ENCODE measurements at places on chromosomes 3 and 15. TPM values are rescaled to one million over a fixed set of nuclear protein-coding genes. Genes with fewer than 3 reads are reported as not detected.

DNA sequence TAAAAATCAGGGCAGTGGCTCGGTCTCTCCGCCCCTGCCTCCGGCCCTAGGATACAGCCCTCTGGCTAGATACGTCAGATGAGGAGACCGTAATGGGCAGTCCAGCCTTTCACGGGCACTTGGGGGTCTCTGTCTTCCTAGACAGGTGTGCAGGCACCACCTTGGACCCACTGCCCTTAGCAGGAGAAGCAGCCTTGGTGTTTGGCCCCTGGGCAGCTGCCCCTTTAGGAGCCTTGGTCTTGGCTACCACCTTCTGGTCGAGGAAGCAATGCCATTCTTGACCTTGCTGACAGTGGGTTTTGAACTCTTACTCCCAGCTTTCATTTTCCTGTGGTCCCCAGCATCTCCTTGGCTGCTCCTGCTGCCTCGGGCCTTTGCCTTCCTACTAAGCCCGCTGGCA, 149.7 kb upstream of the FRMD4B start:
- DNase-seq, result no peak

RSL24D1 gene
- 115 TPM for total RNA-seq

- no peak for DNase-seq
These were observed 20.3 kb downstream of the CAND2 start for GRCh38 chr3:12816521-12817342.

CPNE9 gene
- total RNA-seq, result not detected

DNA sequence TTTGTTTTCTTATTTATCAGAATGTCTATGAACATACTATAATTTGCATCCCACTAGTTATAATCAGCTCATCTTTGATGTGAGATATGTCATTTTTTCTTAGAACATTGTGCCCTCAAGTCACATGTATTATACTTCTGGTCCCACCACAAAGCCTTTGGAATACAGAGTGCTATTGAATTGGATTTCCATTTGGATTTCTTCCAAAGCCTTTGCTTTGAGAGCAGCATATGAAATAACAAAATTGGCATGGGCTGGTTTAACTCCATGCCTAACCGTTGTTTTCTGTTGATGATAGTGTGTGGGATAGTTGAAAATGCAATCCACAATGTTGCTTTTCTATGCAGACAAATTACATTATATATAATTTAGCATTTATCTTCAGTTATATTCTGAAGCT, 284.5 kb upstream of the PLSCR5 start:
- DNase-seq, result peak; percentile 6

LPP gene
- total RNA-seq, result 885 TPM

- DNase-seq, result no peak
These were observed 103.8 kb upstream of the GALNT15 start for GRCh38 chr3:16070707-16071106.

KLHL25 gene
- total RNA-seq, result 8.1 TPM

- no peak for DNase-seq
These were observed 125.6 kb downstream of the VPS8 start for GRCh38 chr3:184937611-184938010.

- no peak for DNase-seq
These were observed 15.1 kb downstream of the MECOM start for GRCh38 chr3:169648451-169648850.

DNA sequence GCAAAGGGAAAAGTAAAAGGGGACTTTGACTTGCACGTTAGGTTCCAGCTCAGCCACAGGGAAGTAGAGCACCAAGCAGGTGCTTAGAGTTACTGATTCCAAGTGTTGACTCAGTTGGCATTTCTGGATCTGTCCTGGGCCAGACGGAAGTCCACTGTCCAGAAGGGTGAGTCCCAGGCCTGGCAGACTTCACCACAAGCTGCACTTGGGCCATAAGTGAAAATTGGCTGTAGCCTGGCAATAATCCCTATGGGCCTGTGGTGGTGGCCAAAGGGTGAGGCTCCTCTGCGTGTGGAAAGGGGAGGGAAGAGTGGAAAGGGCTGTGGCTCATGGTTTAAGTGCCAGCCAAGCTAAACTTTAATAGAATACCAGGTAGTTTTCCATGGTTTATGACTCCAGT, 121.5 kb downstream of the DTWD1 start:
- no peak for DNase-seq

GOLGA8J gene
- not detected for total RNA-seq

- peak; percentile 73 for DNase-seq
These were observed 557 bp downstream of the ELL3 start for GRCh38 chr15:43776101-43776717.

ZNF860 gene
- total RNA-seq, result not detected

DNA sequence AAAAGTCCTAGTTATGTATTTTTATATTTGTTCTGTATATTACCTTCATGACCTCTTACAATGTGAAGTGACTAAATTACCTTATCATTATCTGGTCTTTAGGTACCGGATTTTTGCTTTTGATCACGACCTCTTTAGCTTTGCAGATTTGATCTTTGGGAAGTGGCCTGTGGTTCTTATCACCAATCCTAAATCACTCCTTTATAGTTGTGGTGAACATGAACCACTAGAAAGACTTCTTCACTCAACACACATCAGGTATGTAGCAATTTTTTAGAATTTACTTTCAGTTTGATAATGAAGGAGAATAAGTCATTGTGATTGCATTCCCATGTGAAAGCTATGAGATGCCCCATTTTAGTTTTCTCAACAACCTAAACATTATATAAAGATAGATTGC, 18.3 kb downstream of the TMEM62 start:
- no peak for DNase-seq

ZNF660 gene
- total RNA-seq, result 12.5 TPM

NTRK3 gene
- 18.2 TPM for total RNA-seq

GRCh38 chr3:153026026-153026425, 136.0 kb upstream of the RAP2B start:
- DNase-seq, result no peak

RNF13 gene
- 6.7 TPM for total RNA-seq

CCR4 gene
- not detected for total RNA-seq

XXYLT1 gene
- total RNA-seq, result 41.5 TPM

PDHB gene
- total RNA-seq, result 24.5 TPM

DNA sequence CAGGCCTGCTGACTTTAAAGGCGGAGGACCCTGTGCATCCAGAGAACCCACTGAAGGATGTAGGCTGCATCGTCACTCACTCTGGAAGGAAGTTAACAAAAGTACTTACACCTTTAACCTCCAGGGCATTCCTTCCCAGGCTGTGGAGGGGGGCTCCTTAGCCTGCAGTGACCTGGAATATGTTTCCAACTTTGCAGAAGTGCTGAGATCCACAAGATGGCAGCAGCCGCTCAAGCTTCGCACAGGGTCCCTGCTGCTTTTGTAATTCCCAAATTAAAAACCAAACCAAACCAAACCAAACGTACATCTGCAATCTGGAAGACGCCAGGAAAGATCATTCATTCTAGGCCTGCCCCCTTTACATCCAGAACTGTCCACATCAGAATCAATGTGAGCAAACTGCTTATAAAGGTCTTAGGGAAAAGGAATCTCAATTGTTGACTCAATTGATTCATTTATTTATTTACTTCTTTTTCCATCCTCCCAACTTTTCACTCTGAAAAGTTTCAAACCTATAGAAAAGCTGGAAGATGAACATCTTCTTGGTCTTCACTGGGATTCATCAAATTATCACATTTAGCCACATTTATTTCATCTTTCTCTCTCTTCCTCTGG, 70.5 kb upstream of the KLHL25 start:
- DNase-seq, result no peak

- no peak for DNase-seq
These were observed 762 bp upstream of the IQSEC1 start for GRCh38 chr3:13074006-13074375.

GRCh38 chr3:195154111-195154791, 116.7 kb downstream of the XXYLT1 start:
- peak; percentile 76 for DNase-seq

GRCh38 chr3:48966876-48967361, 23.1 kb upstream of the P4HTM start:
- no peak for DNase-seq

PDCD7 gene
- total RNA-seq, result 63.4 TPM

GRCh38 chr3:42632146-42632545, 21.4 kb upstream of the ZBTB47 start:
- DNase-seq, result no peak

GRCh38 chr3:155859859-155860258, 5.6 kb upstream of the SLC33A1 start:
- DNase-seq, result peak; percentile 44

DNA sequence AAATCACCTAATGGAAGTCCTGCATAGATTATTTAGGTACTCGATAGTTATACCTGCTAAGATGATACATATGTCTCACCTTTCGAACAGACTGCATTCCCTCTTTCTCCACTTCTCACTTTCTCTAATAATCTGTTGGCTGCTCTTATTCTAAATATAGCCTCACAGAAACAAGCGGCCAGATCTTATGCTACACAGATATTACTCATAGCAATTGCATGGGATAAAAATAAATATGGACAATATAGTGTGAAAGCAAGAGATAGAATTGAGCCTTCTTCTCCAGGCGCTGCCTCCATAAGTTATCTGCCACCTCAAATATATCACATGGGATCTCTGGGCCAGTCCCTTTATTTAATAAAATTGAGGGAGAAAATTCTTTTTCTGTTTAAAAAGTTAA, 29.5 kb upstream of the TGFBR2 start:
- DNase-seq, result no peak

DNA sequence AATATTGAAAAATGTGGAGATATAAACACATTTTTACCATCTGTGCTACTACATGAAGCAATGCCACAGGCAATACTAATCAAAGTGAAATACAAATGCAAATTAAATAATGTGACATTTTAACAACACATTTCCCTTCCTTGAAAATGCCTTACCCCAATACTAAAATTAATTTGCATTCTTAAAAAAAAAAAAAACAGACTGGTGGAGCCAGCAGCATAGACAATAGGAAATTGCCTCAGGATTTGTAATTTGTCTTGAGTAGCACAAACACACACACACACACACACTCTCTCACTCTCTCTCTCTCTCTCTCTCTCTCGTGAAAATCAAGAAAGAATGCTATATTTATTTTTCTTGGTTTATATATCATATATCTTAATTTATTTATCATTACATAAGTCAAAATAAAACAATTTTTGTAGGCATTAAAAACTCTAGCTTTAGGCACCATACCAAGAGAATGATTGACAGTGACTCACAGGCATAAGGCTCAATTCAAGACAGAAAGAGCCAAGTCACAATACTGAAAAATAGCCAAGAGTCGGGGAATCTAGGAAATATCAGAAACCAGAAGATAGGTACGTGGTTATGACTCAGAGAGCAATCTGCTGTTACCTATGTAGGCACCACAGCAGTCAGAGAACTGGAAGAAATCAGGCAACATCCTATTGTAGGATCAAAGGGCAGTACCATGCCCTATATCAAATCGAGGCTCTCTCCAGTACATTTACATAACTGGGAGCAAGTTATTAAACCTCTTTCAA, 23.0 kb downstream of the SUCNR1 start:
- no peak for DNase-seq

CCDC39 gene
- total RNA-seq, result not detected

- no peak for DNase-seq
These were observed 57.7 kb downstream of the SUMF1 start for GRCh38 chr3:4409415-4409814.

DNA sequence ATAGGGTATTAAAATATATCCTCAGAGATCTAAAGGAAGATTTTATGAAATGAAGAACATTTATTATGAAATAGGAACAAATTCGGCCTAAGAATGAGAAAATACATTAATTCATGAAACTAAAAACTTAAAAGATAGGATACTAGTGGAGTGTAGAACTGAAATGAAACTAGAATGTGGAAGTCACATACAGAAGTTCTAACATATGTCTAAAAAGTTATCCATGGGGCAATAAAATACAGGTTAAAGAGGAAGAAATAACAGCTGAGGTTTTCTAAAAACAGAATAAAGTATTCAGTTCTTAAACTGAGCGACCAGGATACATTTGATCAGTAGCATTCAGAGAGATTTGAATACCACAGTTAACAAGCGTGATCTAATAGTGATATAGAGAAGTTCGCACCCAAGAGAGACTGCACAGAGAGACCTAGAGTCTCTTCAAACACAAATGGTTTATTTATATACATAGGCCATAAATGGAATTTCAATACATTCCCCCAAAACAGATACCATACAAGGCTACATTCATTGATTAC, 85.9 kb downstream of the FEZF2 start:
- no peak for DNase-seq

SEMA3B gene
- total RNA-seq, result 310 TPM

DNA sequence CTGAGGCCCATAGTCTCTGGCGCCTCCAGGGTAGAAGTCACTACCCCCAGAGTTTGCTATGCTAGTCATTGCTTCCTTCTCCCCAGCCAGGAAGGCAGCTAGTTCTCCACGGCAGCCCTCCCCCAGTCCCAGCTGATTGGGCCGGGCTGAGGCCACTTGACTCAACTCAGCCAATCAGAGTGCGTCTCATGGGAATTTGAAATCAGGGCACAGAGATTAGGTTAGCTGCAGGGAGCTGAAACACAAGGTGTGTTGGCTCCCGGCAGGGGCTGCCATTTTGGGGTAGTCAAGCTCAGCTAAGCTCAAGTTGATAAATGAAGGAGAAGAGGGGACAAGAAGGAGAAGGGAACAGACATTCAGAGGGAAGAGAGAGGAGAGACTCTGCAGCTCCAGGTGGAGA, 32.8 kb downstream of the LINGO1 start:
- DNase-seq, result no peak

SYNPR gene
- total RNA-seq, result 1.0 TPM

- DNase-seq, result no peak
These were observed 146.2 kb upstream of the ROPN1 start for GRCh38 chr3:124138148-124138547.

- peak; percentile 70 for DNase-seq
These were observed 14.5 kb downstream of the EPHB1 start for GRCh38 chr3:134809427-134810051.

- DNase-seq, result no peak
These were observed 35.9 kb upstream of the GOLGA6L9 start for GRCh38 chr15:82393671-82394070.

WDR72 gene
- total RNA-seq, result 0.55 TPM

GRCh38 chr3:146605106-146605505, at the start of gene PLSCR5:
TSS of gene PLSCR5 (minus strand) at chr3:146605346. CDS start at chr3:146605212, 134 bp downstream.
- DNase-seq, result peak; percentile 44

SMAD6 gene
- 76.4 TPM for total RNA-seq

GRCh38 chr3:192216067-192216466, 511.3 kb downstream of the FGF12 start:
- DNase-seq, result no peak

VWA5B2 gene
- 1.2 TPM for total RNA-seq

GRCh38 chr3:178405531-178405930, 130.7 kb upstream of the KCNMB2 start:
- peak; percentile 58 for DNase-seq

DNA sequence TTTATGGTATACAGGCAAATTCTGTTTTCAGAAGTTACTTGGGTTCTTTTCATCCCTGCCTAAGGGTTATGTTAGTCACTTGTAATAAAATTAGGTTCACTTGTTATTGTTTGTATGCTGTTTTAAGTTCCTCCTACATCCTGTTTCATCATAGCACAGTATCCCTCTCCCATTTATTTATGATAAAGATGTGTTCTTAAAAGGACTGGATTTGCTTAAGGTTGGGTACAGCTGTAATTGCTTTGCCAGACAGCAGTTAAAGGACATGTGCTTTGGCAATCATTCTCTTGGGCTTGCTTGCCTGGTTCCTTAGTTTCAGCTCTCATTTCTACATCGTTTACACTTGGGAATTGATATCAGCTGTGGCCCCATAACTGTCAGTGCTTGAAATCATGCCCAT, 11.7 kb downstream of the ATP2C1 start:
- no peak for DNase-seq

GRCh38 chr3:125245521-125245920, 33.0 kb upstream of the SLC12A8 start:
- DNase-seq, result no peak

All from stomach (tissue), 19 donors.